ENCODE measurements at places on chromosomes 3 and 15.
A peak's percentile ranks its signal among the peaks of the same experiment; 100 is the strongest.

DNA sequence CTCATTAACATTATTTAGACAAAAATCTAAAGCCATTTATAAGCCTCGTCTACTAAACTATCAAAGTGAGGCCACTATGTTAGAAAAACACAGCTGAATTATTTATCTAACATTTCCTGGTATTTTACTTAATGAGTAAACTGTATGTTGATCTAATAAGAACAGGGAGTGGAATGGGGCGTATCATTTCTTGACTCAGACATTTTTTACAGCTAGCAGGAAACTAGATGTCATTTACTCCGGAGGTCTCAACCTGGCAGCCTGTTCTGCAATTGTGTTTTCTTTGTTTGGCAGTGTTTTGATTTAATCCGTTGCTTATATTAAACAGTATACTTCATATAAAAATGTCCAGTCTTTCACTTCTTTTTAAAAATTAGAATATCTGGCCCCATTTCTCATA lies 79.1 kb upstream of the ABI3BP start:
- DNase-seq, result no peak

GRCh38 chr3:51717947-51718346 lies 11.1 kb downstream of the GRM2 start:
- no peak for DNase-seq

DNA sequence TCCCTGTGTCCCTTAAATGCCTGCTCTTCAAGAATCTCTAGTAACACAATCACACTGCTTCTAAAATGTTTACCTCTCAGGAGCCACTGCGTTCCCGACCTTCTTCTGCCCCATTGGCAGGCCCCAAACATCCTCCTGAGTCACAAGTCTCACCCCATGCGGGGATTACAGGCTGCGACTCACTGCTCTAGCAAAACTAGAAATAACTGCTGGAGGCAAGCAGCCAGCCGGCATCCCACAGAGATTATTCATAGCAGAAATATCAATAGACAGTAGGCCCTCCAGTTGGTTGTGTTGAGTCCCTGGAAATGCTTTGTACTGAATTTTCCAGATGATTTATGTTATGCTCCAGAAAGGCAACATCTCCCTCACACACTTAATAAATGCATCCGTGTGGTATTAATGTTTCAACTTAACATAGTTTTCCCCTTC lies 64.8 kb downstream of the RFTN1 start:
- peak; percentile 21 for DNase-seq

DNA sequence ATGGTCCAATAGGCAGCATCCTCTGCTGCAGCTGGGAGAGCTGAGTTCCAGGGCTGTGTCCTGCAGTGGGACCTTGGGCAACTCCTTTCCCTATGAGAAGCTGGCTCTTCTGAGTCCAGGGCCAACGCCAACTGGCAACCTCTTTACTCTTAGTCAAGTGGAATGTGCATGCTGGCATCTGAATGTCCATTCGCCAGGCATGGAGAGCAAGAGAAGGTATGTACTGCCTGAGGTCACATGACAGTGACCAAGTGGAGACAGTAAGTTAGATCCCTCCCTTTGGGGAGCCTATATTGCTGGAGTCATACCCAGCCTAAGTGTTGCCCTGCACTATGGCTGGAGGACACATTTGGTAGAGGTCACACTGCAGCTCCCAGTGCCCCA lies 12.1 kb downstream of the HEMK1 start:
- no peak for DNase-seq

DNA sequence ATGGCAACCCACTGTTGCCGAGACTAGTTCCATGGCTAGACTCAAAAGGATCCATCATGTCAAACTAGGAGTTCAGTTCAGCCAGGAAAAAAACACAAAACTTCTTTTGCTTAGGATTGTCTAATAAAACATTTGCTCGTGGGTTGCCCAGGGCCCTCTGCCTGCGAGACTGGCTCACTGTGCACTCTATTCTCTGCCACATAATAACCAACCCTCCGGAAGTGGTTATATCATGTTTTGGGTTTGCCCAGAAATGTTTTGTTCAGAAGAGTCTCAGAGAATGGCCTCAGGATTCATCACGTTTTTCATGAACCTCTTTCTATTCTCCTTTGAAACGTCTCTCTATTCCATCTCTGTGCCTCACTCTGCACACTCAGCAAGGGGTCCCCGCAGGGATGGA lies 216.1 kb downstream of the SV2B start:
- DNase-seq, result no peak

DNA sequence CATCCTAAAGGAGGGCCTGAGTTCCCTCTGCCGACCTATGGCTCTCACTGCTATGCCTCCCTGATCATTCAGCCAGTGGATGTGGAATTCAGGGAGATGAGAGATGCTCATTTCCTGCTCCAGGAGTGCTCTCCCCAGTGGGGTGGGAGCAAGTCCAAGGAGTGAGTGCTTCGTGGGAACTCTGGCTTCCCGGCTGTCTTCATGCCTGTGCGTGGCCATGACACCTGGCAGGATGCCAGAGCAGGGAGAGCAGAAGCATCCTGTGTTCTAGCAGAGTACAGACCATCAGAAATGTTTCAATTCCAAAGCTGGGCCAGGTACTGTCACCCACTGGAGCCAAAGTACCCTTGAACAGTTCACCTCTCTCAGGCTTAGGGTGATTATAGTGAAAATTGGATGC lies 45.1 kb downstream of the APH1B start:
- no peak for DNase-seq

- no peak for DNase-seq
Observed at GRCh38 chr3:37763309-37763708, 98.4 kb upstream of the CTDSPL start.

DNA sequence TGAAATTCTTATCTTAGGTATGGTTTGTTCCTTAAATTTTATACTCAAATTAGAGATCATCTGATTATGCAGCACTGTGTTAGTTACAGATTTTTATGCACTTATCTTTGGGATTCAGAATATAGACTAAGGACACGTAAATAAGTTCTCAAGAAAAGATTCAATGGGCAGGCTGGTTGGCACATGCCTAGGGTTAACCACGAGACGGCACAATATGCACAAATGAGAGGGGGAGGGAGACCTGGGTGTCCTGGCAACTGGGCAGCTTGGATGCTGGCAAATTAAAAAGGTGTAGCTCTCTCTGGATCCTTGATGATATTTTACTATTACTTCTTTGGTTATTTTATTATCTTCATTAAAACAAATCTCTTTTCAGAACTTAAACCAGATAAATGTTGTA lies 672 bp downstream of the AADAC start:
- DNase-seq, result no peak

DNA sequence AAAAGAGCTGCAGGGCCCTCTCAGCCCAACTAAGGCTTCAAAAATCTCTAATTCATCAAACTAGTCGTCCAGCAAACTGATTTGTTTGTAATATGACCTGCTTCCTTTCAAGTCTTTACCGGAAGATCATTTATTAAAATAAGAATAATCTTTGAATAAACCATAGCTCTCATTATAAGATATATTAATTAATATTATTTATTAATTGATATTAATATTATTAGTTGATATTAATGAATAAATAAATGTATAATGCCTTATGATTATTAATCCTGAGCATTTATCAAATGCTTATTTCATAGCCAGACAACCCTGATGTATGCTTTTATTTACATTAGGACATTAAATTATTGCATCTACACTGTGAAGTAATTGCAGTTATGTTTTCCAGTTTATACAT lies 550.7 kb upstream of the ALCAM start:
- no peak for DNase-seq

DNA sequence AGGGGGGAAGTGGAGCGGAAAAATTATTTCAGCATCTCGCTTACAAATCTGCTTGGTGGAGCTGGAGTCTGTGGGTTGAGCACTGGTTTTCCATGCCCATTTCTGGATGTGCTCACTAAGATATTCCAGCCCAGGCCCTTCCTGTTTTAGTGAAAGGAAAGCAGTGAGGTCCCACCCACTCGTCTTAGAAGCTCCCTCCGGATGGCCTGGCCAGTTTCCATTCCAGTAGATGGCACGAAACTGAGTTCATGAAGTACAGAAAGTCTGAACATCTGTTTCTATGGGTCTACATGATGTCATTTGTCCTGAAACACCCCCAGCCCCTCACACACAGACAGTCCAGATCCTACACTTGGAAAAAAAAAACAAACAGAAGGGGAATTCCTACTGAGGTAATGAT lies 31.9 kb upstream of the THSD4 start:
- no peak for DNase-seq

DNA sequence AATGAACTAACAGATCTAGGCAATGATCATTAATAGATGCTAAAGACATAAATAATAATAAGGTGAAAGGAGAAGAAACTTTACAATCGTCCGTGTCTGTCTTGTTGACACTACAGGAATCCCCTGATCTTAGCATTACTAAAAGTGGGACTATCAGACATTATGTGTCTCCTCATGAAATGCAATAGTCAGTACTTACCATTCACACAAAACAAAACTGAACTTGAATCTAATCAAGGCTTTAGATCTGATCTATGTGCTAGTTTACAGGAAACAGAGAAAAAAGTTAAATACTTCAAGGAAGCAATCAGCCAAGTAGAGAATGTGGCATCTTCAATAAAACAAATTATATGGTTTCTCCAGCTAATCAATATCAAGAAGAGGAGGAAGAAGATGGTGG lies 73.7 kb downstream of the PIK3CB start:
- no peak for DNase-seq

GRCh38 chr15:78933823-78934654 lies 10.8 kb downstream of the CTSH start:
- no peak for DNase-seq

GRCh38 chr15:23877502-23878412 lies 190.7 kb upstream of the NDN start:
- peak; percentile 8 for DNase-seq

- no peak for DNase-seq
Observed at GRCh38 chr3:188099907-188100306, 54.0 kb upstream of the LPP start.

- no peak for DNase-seq
Observed at GRCh38 chr15:47184908-47185801, 532.1 kb upstream of the SEMA6D start.

- DNase-seq, result no peak
Observed at GRCh38 chr3:171850960-171851659, 8.0 kb downstream of the TMEM212 start.

- no peak for DNase-seq
Observed at GRCh38 chr3:66466606-66467270, 34.1 kb downstream of the LRIG1 start.

- DNase-seq, result no peak
Observed at GRCh38 chr3:24311881-24312280, 182.8 kb downstream of the THRB start.

GRCh38 chr3:66490214-66490613 lies 10.6 kb downstream of the LRIG1 start:
- no peak for DNase-seq

DNA sequence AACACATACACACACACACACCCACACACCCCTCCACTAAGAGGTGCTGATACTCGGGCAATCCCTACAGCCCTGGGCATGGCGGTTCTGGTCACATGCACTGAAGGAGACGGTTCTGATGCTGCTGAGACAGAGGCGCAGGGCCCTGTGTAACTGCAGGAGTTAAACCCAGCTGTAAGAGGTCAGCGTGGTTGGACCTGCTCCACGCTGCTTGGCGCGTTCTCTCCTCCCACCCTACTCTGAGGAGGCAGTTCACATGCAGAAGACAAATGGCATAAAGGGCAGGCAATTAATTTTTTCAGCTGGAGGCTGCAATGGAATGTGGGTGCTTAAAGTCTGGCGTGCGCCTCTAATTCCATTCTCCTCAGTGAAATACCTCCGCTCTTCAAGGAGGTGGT lies 35.2 kb downstream of the GRK7 start:
- no peak for DNase-seq

GRCh38 chr3:65617209-65617608 lies 421.5 kb downstream of the MAGI1 start:
- no peak for DNase-seq

GRCh38 chr3:12708584-12709192 lies 44.8 kb upstream of the RAF1 start:
- no peak for DNase-seq

GRCh38 chr3:123920383-123920782 lies 36.3 kb upstream of the MYLK start:
- no peak for DNase-seq

- DNase-seq, result no peak
Observed at GRCh38 chr3:114746502-114746901, 400.6 kb downstream of the ZBTB20 start.

- DNase-seq, result no peak
Observed at GRCh38 chr3:128170866-128171516, 17.7 kb downstream of the EEFSEC start.

GRCh38 chr3:40381904-40382616 lies 4.9 kb upstream of the ENTPD3 start:
- no peak for DNase-seq

GRCh38 chr3:33807191-33807590 lies 8.8 kb downstream of the PDCD6IP start:
- no peak for DNase-seq

- DNase-seq, result no peak
Observed at GRCh38 chr3:116399701-116400226, 45.5 kb downstream of the LSAMP start.

GRCh38 chr3:197512691-197513571 lies 42.8 kb downstream of the BDH1 start:
- DNase-seq, result no peak

- no peak for DNase-seq
Observed at GRCh38 chr3:195559723-195560409, 16.7 kb upstream of the PPP1R2 start.

DNA sequence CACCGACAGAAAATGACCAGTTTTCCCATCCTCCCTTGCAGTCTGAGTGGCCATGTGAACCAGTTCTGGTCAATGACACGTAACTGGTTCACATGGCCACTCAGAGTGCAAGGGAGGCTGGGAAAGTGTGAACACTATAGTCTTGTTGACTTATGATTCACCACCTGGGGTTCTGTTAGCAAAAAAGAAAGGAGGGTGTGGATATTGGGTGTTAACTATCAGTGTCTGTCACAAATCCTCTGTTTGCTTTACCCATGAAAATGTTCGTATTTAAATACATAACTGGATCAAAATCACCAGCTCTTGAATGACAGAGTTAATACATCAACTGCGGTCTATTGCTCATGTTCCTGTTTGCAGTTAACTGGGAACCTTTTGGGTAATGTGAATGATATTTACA lies 92.3 kb downstream of the ADAMTSL3 start:
- DNase-seq, result no peak

- no peak for DNase-seq
Observed at GRCh38 chr15:48823706-48824105, 12.8 kb upstream of the CEP152 start.

- DNase-seq, result no peak
Observed at GRCh38 chr3:149224736-149225594, 3.3 kb upstream of the CP start.

GRCh38 chr3:94001191-94001590 lies 21.2 kb downstream of the ARL13B start:
- DNase-seq, result no peak
